ENCODE measurements at places on chromosomes 1 and 21.

DNA sequence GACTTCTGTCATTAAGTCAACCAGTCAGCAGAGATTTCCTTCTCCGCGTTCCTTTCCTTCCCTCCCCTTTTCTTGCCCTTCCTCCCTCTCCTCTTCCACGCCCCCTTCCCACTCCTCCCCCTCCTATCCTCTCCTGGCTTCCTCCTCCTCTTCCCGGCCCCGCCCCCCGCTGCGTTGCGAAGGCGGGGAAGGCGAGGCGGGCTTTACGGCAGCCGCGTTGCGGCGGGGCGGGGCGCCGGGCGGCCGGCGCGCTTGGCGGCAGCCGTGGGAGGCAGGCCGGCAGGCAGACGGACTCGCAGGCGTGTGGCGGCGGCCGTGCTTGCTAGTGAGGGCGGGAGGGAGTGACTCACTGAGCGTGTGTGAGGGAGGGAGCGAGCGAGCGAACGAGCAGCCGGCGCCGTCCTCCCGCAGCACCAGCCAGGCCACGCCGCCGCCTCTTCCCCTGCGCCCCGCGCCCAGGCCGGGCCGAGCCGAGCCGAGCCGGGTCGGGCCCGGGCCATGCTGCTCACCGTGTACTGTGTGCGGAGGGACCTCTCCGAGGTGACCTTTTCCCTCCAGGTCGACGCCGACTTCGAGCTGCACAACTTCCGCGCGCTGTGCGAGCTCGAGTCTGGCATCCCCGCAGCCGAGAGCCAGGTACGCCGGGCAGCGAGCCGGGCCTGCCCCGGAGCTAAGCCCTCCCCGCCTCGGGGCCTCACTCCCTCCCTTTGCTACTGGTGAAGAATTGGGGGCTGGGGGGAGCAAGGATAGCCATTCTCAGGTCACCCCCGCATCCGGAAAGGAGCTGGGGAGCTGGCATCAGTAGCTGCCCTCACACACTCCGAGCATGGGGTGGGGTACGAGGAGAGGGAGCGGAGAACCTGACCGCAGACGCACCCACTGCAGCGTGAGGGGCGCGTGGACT, at the start of gene DDI2:
Gene DDI2, plus strand, starts transcription at position 286 of the 904 bp plus-strand sequence. Its CDS starts 213 bp downstream, at position 499.
- DNase-seq: peak; percentile 87

DNA sequence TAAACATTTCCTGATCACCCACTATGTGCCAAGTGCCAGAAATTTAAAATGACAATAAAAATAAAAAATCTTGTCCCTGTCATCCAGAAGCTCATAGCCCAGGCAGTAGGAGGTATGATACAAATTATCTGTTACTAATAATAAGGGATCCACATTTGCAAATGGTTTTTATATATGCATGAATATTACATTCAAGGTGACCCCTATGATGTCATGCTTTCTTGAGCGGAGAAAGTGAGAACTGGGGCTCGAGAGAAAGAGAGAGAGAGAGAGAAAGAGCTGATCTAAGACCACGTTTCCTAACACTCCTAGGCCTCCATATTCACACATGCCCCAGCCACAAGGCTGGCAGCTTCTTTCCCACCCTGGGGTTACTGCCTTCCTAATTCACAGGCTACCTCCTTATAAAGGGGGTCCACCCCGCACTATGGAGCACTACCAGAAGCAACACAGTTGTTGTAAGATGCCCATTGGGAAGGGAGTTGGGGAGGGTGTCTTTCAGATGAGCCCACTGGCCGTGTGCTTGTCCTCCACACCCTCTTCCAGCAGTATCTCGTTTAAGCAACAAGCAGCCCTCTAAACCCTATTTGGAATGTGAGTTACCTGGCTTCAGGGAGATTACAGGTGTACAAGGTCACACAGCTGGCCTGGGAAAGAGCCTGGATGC, 28.8 kb upstream of the LRRN2 start:
- no peak for DNase-seq

DNA sequence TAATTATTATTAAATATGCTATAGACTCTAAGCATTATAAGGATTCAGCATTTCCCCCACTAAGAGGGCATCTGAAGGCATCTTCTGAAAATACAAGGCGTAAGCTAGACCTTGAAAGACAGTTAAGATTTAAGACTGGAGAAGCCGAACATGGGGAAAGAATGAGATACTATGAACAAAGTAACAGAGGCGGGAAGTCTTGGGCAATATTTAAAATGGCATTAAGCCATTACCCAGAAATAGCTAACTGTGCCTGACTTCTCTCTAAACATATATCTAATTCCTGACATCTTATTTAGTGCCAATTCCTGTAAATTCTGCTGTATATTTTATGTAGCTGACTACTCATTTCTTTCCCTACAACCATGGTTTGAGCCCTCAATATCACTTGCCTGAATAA, 20.9 kb downstream of the DPH5 start:
- DNase-seq: no peak

- DNase-seq: no peak
Measured at GRCh38 chr1:38800720-38801671, 58.6 kb downstream of the RRAGC start.

DNA sequence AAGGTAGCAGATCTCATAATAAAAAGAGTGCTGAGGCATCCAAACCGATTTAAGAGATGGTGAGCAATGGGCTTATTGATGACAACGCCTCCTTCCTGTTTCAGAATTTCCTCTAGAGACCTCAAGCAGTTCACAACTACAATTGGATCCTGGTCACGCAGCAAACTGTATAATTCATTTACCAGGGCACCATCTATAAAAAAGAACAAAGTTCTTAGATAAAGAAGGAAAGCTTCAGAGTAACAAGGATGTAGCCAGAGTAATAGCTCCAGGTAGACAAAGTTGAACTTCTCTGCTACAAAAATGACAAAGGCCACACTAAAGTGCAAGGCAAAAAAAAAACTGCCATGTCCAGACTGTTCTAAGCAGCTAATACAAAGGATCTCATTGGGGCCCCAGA, 3.4 kb downstream of the AP4B1 start:
- no peak for DNase-seq

DNA sequence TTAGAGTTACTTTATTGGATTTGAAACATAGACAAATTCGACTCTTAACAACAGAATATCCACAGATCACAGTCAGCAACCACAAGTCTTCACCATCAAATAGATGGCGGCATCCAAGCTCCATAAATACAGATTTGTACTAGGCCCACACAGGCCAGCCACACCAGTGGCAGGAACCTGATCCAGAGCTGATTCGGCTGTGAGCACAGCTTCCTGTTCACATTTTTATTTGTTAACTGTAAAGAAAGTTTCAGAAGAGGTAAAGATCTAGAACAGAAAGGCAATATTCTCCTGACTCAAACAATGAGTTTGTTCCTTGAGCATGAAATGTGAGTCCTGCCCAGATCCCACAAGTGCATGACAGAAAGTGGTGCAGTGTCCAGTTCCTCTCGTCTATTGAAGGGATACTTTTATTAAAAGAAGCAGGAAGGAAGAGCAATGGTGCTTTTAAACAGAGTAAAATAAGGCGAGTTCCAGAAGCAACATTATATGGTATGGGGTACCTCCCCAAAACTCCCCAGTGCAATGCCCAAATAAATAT, 205.8 kb downstream of the SLC45A1 start:
- DNase-seq: no peak

GRCh38 chr1:70427976-70428375, 16.9 kb downstream of the CTH start:
- DNase-seq: no peak

- peak; percentile 70 for DNase-seq
Measured at GRCh38 chr1:243850202-243850451, at the start of gene AKT3. Gene AKT3, minus strand, starts transcription at chr1:243850243. Its CDS starts 7,073 bp downstream, at chr1:243843170.

DNA sequence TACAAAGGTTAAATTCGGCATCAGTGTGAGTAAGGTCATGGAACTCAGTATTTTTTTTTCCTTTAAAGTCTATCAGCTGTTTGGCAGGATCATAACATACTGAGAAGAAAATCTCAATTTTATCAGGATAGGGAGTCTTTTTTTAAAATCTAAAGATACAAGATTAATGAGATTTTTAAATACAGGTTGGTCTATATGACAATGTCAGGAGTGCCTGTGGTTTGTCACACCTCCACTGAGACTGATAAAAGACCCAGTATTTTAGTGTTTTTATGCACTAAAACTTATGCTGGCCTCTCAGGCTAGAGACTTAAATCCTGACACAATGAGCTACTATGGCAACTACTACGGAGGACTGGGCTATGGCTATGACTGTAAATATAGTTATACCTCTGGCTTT, at the start of gene KRTAP20-3:
Gene KRTAP20-3, plus strand, starts transcription at position 301 of the 400 bp plus-strand sequence.
- DNase-seq: no peak

DNA sequence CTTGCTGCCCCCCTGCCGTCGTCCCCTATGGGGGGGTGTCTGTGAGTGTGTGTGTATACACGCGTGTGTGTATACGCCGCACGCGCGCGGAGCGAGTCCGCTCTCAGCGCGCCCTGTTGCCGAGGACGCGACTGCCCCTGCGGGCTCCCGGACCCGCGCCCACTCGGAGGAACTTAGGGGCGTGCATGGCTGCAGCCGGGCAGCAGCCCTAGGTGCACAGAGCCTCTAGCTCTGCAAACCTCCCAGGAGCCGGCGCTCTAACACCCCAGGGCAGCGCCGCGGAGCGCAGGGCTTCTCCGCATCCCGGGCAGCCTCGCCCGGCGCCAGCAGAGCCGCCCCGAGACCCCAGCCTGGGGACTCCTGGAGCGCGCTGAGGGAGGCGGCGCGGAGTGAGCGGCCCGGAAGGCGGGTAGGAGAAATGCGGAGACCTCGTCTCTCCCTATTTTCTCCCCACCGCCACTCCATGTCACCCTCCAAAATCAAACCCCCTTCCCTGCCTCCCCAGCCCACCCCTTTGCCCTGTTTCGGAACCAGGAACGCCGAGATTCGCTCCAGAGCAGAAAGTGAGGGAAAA, 574 bp downstream of the ITPKB start:
- DNase-seq: no peak

DNA sequence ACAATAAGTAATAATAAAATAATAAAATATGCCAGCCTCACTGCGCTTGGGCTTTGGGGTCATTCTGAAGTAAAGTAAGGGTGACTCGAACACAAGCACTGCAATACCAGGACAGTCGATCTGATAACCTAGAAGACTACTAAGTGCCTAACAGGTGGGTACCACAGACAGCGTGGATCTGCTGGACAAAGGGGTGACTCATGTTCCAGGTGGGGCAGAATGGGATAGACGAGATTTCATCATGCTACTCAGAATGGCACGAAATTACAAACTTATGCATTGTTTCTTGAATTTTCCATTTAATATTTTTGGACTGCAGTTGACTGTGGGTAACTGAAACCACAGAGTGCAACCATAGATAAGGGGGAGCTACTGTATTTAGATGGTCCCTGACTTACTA, 221.1 kb upstream of the GREM2 start:
- no peak for DNase-seq

GRCh38 chr1:20322081-20322824, 31.6 kb downstream of the VWA5B1 start:
- peak; percentile 14 for DNase-seq

GRCh38 chr1:106603616-106604015, 452.9 kb upstream of the PRMT6 start:
- no peak for DNase-seq

DNA sequence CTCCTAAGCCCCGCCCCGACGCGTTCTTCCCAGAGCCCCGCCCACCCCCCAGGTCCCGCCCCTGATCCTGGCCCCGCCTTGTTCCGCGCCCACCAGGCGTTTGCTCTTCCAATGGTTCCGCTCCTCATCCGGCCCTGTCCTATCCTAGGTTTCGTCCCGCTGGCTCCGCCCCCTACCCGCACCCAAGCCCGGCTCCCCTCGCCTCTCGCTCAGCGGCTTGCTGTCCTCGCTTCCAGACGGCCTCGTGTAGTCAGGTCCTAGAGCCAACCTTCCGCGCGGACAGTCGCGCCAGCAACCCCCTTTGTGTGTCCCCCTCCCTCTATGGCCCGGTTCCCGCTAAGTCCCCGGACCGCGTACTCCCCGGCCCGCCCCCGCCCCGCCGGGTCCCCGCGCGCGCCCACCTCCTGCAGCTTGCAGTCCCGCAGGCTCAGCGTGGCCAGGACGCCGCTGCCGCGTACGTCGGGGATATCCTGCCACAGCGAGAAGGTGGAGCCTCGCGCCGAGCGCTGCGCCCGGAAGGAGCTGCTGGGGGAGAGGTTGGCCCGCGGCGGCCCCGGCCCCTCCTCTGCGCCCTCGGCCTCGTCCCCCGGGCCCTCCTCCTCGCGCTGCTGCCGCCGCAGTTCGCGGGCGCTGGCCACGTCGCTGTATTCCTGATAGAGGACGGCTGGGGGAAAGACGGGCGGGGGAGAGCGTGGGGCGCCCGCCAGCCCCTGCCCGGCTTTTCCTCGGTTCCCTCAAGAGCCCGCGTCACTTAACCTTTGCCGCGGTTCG, 5.7 kb downstream of the ARHGEF19 start:
- peak; percentile 95 for DNase-seq

GRCh38 chr1:22584001-22584562, 20.8 kb downstream of the EPHA8 start:
- DNase-seq: no peak

DNA sequence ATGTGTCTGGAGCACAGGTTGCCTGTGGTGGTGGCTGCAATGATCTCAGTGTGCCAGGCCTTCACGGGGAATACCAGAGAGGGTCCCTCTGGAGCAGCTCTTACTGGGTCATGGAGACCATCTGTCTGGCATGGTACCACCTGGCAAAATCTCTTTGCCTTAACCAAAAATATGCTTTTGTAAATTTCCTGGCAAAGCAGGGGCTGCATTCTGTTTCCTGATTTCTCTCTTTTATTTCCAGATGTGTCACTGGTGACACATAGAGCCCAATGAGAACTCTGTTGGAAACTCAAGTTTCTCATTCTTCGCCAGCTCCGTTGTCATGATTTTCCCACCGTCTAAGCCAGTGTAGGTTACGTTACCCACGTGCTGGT, 136.5 kb downstream of the FGGY start:
- no peak for DNase-seq

- DNase-seq: no peak
Measured at GRCh38 chr21:41398831-41399230, 27.2 kb upstream of the MX1 start.

- no peak for DNase-seq
Measured at GRCh38 chr1:165542015-165542631, 1.7 kb upstream of the LRRC52 start.

DNA sequence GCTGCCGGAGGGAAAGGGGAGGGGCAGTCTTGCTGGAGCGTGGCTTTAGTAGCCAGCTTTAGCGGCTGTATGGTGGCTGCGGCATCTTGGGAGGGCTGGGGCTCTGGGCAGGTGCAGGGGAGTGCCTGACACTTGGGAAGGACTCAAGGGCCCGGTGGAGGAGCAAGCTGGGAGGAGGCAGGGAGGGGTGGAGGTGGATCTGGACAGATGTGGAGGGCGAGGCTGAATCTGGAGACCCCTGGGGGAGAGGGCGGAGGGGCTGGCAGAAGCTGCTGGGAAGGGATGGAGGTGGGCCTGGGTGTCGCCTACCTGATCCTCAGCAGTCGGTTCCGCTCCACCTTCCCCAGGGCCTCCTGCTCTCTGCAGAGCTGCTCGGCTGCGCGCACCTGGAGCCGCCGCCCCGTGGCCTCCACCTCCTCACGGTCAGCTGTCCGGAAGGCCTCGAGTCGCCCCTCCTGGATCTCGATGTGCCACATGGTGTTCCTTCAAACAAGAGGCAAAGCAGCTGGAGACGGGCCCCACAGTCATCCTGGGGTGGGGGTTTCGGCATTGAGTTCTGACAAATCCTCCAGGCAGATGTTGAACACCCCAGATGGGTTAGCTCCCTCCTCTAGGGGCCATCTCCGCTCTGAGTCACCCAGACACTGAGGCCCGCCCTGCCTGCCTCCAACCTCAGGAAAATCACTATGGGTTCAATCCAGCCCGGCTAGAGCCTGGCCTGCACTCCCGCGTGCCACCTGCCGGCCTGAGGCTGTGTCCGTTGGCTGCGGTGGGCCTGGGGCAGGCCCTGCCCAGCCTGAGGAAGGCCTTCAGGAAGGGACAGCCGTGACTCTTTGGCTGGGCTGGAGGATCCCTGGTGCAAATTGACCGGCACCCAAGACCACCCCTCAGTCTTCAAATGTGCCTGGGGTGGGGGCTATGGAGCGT, 29.6 kb downstream of the CFAP74 start:
- no peak for DNase-seq

GRCh38 chr1:186499571-186499970, 38.7 kb upstream of the PDC start:
- no peak for DNase-seq
